Cortex of kidney (tissue), 1 donor: ENCODE measurements at places on chromosomes 1 and 21.

- DNase-seq, result no peak
Measured at GRCh38 chr1:64196074-64196870, 7.2 kb upstream of the UBE2U start.

- DNase-seq, result no peak
Measured at GRCh38 chr1:52662645-52663313, 29.8 kb downstream of the SHISAL2A start.

- DNase-seq, result no peak
Measured at GRCh38 chr21:25496825-25497482, 110.3 kb downstream of the MRPL39 start.

- no peak for DNase-seq
Measured at GRCh38 chr1:8016210-8016894, 9.8 kb downstream of the ERRFI1 start.

DNA sequence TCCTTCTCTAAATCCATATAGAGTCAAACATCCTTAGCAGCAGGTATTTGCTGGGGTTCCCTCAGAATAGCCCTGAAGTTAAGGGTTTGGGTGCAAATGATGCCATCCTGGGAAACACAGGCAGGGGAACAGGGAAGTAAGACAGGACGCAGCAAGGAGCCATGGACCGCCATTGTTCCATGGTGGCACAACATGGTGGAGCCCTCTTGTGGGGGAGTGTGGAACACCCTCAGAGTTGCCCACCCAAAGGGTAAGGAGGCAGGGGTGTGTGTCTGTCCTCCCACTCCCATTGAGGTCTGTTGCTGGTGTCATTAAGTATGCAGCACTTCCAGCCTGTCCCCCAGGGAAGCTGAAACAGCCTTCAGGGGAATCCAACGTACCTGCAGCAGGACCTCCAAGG lies 20.4 kb upstream of the RCAN1 start:
- no peak for DNase-seq

DNA sequence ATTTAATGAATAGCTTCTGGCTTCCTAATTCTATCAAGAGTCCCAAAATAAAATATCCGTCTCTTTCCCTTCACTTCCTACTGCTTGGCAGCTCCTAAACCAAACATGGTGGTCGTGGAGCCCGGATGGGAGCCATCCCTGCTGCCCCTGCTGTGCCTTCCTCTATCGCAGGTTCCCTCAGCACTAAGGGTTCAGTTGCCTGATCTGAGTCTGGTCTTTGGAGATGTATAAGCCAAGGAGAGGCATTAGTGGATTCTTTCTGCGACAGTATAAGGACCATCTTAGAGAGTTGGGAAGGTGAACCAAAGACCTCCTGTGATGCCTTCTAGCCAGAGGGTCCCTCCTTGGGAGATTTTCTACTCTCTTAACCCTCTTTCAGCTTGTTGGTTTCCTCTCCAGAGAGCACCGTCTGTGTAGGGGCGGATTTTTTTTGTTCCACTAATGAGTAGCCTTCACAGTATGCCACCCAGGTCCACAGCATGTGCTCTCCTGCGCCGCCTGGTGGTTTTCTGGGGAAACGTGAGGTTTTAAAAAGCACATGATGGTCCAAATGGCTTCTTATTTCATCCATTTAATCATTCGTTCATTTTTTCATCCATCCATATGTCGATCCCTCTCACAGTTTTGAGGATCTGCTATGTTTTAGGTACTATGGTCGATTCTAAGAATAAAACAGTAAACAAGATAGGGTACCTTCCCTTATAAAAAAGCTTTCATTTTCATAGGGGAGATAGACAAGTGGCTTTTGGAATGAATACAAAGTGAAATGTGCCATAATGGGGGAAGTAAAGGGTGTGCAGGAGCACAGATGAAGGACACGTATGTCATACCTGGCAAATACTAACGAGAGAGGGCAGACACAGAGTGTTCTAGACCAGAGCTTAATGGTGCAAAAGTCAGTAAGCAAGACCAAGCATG lies 71.0 kb downstream of the NFASC start:
- DNase-seq, result no peak

GRCh38 chr1:221664253-221664652 lies 77.6 kb downstream of the DUSP10 start:
- no peak for DNase-seq

- no peak for DNase-seq
Measured at GRCh38 chr1:105730701-105731100, 1325.8 kb upstream of the PRMT6 start.

DNA sequence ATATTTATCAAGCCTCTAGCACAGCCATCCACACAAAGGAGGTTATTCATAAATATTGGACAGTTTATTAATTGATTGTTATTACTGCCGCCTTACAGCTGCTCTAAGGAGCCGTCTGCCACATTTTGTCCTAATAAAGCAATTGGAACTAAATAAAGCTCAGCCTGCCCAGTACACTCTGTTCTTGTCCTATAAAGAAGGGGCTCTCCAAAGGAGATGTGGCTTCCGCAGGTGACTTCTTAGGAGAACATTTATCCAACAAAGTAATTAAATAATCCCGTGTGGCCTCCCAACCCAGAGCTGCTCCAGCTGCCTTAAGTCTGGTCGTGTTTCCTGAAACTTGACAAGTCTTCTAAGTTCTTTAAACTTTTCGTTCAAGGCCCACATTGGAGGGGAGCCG lies 497.7 kb downstream of the NPHP4 start:
- DNase-seq, result no peak

DNA sequence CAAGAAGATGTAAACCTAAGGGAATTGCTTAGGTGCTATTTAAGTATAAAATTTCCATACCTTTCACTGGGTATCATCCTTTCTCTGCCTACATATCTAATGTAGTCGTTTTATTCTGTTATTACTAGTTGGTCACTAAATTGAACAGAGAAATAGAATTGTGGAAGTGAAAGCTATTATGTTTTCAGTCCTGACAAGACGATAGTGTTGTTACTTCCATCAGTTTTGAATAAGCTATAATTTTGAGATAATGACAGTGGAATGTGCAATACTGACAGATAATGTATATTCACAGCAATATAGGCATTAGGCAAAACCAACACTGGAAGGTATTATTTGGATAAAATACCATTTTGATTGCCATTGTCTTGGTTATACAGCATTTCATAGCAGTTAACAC lies 181.8 kb downstream of the ADGRL2 start:
- no peak for DNase-seq

DNA sequence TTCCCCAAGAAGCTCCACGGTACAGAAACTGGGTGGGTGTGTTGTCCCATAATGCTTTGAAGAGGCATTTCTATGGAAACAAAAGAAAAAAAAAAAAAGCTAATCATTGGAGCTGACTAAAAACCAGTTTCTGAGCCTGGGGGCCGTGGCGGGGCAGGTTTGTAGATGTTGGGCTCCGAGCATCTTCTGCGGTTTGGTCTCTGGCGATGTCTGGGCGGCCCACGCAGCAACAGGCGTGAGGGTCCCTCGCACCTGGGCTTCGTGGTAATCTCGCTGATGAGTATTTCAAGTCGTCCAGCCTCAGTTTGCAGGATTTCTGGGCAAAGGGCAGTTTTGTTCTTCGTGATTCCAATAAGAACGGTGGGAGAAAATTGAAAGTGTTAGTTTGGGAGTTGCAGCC lies 6.8 kb downstream of the TP73 start:
- no peak for DNase-seq

DNA sequence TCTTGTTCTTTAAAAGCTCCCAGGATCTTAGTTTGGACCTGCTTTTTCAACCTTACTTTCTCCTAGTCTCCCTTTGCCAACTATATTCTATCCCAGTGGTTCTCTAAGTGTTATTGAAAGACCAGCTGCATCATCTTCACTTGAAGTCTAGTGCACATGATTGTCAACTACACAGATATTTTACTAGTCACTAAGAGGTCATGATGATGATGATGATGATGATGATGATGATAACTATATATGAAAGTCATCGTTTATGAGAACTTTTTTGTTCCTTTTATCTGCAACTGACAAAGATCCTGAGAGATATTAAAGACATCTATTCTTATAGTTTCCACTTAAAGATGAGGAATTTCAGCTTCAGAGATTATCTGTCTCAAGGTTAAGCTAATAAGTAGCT lies 479.0 kb upstream of the ZRANB2 start:
- no peak for DNase-seq

DNA sequence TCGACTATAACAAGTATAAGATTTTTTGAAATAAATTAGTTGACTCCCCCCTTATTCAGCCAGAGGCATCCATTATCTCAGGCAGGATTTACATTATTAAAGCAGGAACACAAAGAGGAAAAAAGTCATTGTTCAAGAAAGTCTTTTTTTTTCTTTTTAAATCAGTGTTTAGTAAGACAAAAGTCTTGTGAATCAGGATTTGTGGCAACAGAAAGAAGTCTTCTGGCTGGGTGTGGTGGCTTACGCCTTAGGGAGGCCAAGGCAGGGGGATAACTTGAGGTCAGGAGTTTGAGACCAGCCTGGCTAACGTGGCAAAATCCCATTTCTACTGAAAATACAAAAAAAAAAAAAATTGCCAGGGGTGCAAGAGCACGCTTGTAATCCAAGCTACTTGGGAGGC lies 505.5 kb downstream of the LMO4 start:
- no peak for DNase-seq
